A549 treated with CpdA at 1 μM for 4 hours (cell line): ENCODE measurements at places on chromosomes 1 and 21. TPM values are rescaled to one million over a fixed set of nuclear protein-coding genes. Genes with fewer than 3 reads are reported as not detected.

C4BPA gene
- 0.44 to 1.5 TPM (median 0.59 TPM) in 5 replicates for total RNA-seq

FAM110D gene
- 0.01 to 0.06 TPM in 2 of 5 replicates, not detected in the others for total RNA-seq

NPR1 gene
- total RNA-seq, result 0.80 to 1.2 TPM (median 0.95 TPM) in 5 replicates

ATAD3C gene
- total RNA-seq, result not detected in 5 replicates

OR2L3 gene
- not detected in 5 replicates for total RNA-seq

TSPEAR gene
- total RNA-seq, result 0.04 TPM in 1 of 5 replicates, not detected in the others

PADI3 gene
- total RNA-seq, result 1.3 to 1.9 TPM (median 1.5 TPM) in 5 replicates

FCRL3 gene
- not detected in 5 replicates for total RNA-seq

CD53 gene
- total RNA-seq, result 0.05 TPM in 1 of 5 replicates, not detected in the others

PRRX1 gene
- 0.03 TPM in 2 of 5 replicates, not detected in the others for total RNA-seq

CD1B gene
- total RNA-seq, result not detected in 5 replicates

DNASE2B gene
- not detected in 5 replicates for total RNA-seq

ZNF691 gene
- 5.7 to 7.6 TPM (median 6.7 TPM) in 5 replicates for total RNA-seq

B4GALT2 gene
- 42.9 to 70.0 TPM (median 64.8 TPM) in 5 replicates for total RNA-seq

OR2T35 gene
- not detected in 5 replicates for total RNA-seq

SLC25A34 gene
- total RNA-seq, result 0.20 to 0.45 TPM (median 0.35 TPM) in 5 replicates

PWP2 gene
- total RNA-seq, result 1.0 to 4.8 TPM (median 2.1 TPM) in 5 replicates

EPRS1 gene
- 74.3 to 89.9 TPM (median 83.5 TPM) in 5 replicates for total RNA-seq

AMY2B gene
- 0.35 to 0.84 TPM (median 0.40 TPM) in 5 replicates for total RNA-seq

LCE6A gene
- not detected in 5 replicates for total RNA-seq

CCDC185 gene
- total RNA-seq, result 0.10 to 0.20 TPM (median 0.13 TPM) in 5 replicates

MAP1LC3C gene
- total RNA-seq, result 0.15 to 0.44 TPM (median 0.20 TPM) in 3 of 5 replicates, not detected in the others

HCN3 gene
- 2.9 to 5.8 TPM (median 4.5 TPM) in 5 replicates for total RNA-seq
